Activated T-cell treated with anti-CD3 and anti-CD28 coated beads for 48 hours (primary cell): ENCODE measurements at places on chromosomes 1 and 21.

- no peak for DNase-seq
Measured at GRCh38 chr1:95263450-95263849, 29.4 kb downstream of the RWDD3 start.

DNA sequence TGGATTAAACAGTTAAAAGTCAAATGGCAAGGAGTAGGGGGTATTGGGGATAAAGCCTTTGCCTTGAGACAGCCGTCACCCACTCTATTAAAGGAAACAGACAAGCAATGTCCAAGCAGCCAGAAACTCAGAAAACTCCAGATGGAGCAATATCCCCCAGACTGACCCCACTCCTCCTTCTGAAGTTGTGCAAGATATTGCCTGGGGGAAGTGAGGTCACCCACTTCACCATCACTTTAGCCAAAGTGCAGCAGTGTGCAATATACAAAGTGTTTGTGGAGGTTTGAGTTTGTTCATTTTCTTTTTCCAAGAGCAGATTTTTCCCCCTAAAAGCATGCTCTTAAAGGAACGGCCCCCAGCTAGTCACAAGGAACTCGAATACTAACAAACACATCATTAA is 125.1 kb downstream of the ETS2 start:
- no peak for DNase-seq

GRCh38 chr1:189021577-189021976 is 1456.1 kb downstream of the BRINP3 start:
- DNase-seq, result no peak

DNA sequence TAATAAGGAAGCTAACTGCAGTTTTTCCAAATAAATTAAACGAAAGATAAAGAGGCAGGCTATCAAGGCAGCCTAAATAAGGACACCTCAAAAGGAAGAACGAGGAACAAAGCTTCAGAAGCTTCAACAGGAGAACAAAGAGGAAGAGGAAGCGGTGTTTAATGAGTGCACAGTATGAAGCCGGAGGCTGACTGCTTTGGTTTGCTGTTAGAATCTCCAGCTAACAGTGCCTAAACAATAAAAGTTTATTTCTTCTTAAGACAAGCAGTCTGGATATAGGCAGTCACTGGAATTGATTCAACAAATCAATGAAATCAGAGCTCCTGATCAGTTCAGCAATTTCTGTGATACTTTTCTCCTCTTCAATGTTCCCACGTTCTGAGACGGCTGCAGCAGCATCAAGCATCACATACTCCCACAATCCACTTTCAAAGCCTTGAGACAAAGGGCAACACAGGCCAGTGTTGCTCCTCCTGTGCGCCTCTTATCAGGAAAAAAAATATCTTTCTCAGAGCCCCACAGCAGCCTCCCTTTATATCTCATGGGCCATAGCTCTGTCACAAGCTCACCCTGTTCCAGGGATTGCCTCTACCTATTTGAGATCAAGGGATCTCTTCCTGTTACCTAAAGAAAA is 365.6 kb upstream of the ST6GALNAC5 start:
- no peak for DNase-seq

GRCh38 chr1:59556398-59556797 is 258.4 kb upstream of the HOOK1 start:
- no peak for DNase-seq

DNA sequence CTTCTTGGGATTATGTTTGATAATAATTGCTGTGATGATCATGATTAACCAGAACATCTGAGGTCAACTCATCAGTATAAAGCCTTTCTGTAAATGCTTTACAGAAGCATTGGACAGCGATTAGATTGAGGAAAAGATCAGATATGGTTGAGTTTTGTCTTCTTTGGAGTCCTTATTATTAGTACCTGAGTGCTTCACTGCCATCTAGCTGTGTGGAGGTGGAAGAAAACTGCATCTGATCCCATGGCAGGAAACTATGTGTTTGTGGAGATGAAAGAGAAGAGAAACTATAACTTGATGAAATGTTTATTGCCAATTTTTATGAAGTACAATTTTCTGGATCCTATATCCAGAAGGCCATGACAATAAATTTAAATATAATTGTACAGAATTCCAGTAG is 11.4 kb downstream of the FLG2 start:
- no peak for DNase-seq

DNA sequence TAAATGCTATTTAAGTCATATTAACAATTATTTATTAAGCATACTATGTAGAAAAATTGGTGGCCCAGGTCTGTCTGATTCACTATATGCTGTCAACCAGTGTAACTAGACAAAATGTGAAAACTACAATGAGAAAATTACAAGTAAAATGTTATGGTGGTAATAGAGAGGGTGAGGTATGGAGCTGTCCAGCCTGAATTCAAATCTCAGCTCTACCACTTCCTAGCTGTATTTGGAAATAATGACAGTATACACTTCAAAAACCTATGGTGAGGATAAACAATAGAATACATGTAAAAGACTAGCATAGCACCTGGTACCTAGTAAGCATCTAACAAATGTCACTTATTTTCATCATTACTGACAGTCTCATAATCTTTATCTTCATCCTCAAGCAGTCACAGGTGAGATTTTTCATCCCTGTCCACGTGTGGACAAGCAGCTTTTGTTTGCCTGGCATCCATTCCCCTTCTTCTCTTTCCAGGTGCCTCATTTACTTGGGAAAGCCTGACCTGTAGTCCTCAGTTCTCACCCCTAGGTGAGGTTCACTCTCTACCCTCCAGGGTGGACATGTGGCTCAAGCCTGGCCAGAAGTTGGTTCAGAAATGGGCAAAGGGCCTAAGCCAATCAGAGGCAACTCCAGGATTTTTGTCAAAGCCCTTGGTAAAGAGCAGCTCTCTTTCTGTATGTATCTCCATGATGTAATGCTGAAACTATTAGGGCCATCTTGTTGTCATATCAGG is 29.5 kb downstream of the EGLN1 start:
- DNase-seq, result no peak

DNA sequence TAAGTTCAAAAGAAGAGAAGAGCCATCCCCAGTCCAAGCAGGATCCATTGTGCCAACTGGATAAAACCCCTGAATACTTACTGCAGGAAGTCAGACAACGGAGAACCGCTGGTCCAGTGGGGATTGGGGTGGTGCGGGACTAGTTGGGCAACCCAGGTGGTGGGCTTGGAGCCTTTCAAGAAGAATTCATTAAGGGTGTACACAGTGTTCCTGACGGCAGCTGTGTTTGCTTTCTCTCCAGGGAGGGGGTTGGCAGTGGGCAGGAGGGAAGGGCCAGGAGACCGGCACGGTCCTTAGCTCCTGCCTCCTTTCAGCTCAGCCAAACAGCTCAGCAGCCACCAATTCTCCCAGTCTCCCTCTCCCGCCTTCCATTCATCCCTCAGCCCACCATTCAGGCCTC is 7.1 kb upstream of the CDK18 start:
- DNase-seq, result no peak

DNA sequence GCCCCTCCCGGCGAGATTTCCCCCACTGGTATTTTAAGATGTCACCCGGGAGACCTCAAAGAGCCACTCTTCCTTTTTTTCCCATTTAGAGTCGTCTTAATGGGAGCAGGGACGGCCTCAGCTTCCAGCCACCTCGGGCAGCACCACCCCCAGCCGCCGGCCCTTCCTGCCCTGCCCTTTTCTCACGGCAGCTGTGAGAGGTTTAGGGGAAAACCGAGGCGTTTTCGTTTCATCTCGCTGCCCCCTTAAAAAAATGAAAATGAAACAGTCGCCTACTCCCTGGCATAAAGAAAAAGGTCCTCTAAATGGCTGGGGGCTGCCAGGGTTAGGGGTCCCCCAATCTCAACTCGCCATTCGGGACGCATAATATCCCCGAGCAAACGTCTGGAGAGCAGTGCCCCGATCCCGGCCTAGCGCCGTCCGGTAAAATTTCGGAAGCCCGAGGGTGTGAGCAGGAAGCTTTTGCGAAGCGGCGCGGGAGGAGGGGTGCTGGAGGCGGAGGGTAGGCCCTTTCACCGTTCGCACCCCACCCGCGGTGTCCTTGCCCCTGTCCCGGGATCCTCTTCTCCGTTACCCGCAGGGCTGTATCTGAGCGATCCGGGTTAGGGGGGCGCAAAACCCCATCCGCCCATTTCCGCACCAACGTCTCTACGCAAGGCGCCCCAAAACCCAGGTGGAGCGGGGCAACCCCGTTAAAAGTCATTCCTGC is 1.2 kb downstream of the RUNX3 start:
- DNase-seq, result no peak

DNA sequence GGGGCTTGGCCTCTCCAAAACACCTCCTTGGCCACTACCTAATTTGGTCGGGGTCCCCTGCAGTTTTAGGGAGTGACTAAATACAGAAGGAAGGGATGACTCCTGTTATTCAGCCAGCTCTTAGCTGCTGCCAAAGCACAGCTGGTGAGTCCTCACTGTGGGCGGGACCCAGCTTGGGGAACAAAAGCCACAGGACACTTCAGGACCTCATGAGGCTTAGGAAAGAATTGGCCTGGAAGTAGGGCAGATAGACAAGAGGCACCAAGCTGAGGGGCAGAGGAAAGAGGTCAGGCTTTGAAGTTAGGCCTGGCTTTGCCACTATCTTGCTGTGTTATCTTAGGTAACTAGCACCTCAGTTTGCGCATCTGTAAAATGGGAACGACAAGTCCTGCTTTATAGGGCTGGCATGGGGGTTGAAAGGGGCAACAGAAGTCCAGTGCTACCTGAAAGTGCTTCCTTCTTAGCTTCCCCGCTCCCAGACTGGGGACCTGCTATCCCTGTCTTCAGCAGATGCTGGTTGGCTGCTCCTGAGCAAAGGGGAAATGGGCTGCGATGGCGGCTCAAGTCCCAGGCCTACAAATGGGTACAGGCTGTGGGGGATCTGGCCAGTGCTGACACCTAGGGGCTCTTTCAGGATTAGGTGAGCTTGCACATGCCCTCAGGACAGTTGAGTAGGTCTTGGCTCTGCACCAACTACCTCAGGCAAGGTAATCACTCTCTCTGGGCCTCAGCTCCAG is 15.7 kb downstream of the IFI6 start:
- DNase-seq, result no peak

- DNase-seq, result no peak
Measured at GRCh38 chr1:41431490-41432350, 52.8 kb downstream of the EDN2 start.

- no peak for DNase-seq
Measured at GRCh38 chr1:208654241-208654640, 410.1 kb upstream of the PLXNA2 start.

GRCh38 chr1:169368406-169368769 is 393 bp downstream of the BLZF1 start:
- DNase-seq, result no peak

GRCh38 chr1:211577819-211578639 is 932 bp downstream of the SLC30A1 start:
- peak; percentile 76 for DNase-seq

GRCh38 chr1:89578946-89579684 is 53.8 kb upstream of the LRRC8C start:
- DNase-seq, result no peak

GRCh38 chr1:31786366-31787060 is 22.4 kb upstream of the ADGRB2 start:
- no peak for DNase-seq

- DNase-seq, result no peak
Measured at GRCh38 chr1:201354151-201354900, 23.2 kb downstream of the TNNT2 start.

DNA sequence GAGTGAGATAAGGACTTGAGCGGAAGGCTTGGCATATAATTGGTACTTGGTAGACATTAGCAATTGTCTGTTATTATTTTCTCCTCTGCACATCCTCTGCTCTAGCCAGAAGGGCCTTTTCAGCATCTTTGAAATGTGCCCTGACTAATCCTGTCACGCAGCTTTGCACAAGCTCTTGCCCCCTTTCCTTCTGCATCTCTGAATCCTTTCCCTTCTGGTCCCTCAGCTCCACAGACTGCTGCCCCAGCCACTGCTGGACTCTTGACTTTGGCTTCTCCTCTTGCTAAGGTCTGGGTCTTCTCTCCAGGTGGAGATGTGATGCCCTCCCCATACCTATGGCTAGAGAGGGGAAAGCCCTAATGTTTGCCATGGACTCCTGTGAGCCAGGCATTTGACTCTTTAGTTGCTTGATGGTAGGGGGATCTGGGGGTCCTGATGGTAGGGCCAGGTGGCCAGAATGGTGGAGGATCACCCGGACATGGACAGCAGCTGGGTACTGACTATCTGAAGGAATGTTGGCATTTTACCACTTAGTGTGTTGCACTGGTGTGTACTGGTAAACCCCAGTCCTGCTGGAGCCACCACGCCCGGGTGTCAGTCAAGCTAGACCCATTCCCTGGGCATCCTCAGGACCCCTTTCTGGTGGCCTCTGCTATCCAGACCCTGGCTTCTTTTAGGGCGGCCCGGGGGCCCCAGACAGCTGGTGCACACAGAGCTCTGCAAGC is 4.4 kb downstream of the HPCA start:
- no peak for DNase-seq

DNA sequence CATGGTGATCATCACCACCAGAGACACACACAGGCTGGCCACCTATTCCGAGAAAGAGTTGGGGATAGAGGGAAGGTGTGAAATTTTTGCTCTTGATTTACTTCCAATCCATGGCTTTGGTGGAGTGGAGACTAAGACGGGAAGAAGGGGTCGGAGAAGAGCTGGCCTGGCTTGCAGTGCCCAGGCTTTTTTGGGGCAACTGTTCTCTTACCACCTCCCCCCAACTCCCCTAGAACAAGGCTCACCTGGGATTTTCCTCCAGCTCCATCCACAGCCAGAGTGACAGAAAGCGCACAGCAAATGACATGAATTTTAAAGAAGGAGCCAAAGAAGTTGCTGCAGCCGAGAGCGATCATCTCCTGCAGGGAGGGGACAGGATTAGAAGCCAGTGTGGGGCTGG is 16.0 kb downstream of the SLC26A9 start:
- no peak for DNase-seq
